ENCODE measurements at places on chromosomes 13 and 19.

- DNase-seq = no peak
Measured at GRCh38 chr13:42107421-42107820, 59.0 kb downstream of the DGKH start.

GRCh38 chr19:2355168-2356035 lies 4.7 kb upstream of the TMPRSS9 start:
- no peak for DNase-seq

GRCh38 chr19:38869160-38869835 lies 8.8 kb downstream of the RINL start:
- DNase-seq = no peak

GRCh38 chr19:8361921-8362793 lies 1.8 kb upstream of the ANGPTL4 start:
- DNase-seq = no peak

GRCh38 chr13:23654111-23655110 lies 84.2 kb downstream of the TNFRSF19 start:
- no peak for DNase-seq

DNA sequence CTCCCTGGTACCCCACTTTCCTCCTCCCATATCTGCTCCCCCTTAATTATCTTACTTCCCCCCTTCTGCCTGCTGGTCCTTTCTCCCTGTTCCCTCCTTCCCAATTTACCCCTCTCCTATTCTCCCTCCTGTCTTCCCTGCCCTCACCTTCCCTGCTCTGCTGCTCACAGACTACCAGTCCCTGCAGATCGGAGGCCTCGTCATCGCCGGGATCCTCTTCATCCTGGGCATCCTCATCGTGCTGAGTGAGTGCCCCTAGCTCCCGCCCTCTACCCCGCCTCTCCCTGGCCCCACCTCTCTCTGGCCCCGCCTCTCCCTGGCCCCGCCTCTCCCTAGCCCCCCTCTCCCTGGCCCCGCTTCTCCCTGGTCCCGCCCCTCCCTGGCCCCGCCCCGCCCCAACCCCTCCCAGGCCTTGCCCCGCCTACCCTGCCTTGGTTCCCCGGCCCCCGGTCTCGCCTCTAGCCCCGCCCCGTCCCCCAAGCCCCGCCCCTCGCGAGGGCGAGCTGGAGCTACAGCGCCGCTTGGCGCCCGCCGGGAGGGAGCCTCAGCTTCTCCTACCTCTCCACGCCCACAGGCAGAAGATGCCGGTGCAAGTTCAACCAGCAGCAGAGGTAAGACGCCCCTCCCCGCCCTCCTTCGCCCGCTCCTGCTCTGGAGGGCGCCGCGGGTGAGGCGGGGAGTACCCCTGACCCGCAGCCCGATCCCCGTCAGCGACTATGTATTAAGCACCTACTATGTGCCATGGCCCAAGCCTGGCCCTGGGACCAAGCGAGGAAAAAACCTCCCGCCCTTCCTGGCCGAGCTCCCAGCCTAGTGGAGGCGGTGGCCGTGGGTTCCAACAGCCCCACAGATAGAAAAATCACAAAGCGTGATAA lies 1.9 kb upstream of the FXYD7 start:
- peak; percentile 99 for DNase-seq

- no peak for DNase-seq
Measured at GRCh38 chr13:74904556-74904955, 577.4 kb downstream of the TBC1D4 start.

DNA sequence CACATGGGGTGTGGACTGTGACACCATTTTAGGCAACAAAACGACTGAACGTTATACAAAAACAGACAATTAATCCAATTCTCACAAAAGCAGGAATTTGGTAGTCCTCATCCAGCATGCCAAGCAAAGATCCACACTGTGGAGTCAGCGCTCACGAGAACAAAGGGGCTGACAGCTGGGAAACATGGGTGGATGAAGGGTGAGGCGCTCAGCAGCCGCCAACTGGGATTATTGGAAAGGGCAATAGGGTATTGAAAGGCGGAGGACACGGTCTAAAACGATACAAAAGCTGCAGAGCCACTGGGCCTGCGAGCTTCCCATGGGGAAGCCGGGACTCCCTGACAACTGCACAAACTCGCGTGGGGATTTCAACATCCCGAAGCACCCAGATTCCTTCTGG lies 4.7 kb upstream of the ZNF813 start:
- DNase-seq = no peak

DNA sequence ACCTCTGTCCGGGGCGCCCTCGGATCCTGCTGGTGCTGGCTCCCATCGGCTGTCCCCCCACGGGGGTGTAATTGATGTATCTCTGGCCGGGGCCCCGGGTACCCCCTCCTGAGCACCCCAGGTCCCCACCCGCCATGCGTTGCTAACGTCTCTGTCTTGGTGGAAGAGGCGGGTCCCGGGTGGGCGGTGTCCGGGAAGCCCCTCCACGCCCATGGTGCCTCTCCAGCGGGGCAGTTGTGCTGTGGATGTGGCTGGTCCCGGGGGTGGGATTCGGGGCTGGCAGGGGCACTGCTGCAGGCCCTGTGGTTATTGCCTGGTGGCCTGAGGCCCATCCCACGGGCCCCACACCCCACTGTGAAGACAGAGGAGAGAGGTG lies 4.9 kb downstream of the DIRAS1 start:
- no peak for DNase-seq

- DNase-seq = no peak
Measured at GRCh38 chr19:33509774-33510173, 11.8 kb downstream of the PEPD start.

DNA sequence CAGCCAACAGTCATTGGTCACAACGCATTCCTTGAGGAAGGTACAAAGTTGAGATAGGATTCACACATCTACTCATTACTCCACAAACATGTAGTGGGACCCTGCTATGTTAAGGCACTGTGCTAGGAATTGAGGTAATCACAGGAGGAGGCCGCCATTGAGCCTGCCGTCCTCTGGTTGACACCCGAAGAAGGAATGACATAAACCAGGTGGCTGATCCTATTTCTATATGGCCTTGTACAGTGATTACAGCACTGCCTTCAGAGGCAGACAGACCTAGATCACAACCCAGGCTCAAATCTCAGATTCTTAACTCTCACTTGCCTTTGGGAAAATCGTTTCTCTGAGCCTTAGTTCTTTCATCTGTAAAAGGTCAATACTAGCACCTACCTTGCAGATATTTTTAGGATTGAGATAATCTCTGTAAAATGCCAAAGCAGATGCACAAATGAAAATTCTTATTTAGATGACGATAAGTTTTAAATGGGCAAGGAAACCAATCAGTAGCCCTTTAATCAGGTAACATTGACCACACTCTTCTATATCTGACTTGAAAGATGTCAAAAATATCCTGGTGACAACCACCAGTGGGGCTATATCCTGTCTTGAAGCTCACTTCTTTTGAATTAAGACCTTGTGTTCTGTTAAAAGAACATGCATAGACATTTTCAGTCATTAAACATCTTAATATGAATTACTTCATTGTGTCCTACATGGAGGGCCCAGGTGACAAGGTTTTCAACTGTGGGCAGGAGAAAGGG lies 251.6 kb downstream of the KCTD12 start:
- DNase-seq = no peak

- DNase-seq = no peak
Measured at GRCh38 chr19:30878495-30878894, 470.7 kb downstream of the TSHZ3 start.

- DNase-seq = no peak
Measured at GRCh38 chr19:39133431-39134270, 8.1 kb downstream of the PAK4 start.

- peak; percentile 49 for DNase-seq
Measured at GRCh38 chr19:56367829-56368711, 25.3 kb downstream of the ZNF582 start.

GRCh38 chr19:30355586-30355985 lies 16.6 kb upstream of the ZNF536 start:
- DNase-seq = no peak

- no peak for DNase-seq
Measured at GRCh38 chr13:47337781-47338507, 441.1 kb upstream of the HTR2A start.

DNA sequence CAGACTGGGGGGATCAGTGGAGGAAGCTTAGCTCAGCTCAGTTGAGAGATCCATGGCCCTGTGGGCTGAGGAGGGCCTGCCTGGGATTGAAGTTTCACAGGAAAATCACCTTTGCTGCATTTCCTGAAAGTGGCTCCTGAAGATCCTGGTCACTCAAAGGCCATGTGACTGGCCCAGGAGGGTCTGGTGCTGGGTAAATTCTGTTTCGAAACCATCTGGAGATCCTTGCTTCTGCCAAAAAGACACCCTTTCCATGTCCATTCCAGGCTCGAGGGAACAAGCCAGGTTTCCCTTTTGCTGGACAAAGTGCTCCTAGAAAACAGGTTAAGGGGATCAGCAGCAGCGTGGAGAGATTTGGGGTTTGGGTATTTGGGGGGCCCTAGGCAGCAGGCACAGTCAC lies 293.3 kb downstream of the ZNF536 start:
- no peak for DNase-seq

DNA sequence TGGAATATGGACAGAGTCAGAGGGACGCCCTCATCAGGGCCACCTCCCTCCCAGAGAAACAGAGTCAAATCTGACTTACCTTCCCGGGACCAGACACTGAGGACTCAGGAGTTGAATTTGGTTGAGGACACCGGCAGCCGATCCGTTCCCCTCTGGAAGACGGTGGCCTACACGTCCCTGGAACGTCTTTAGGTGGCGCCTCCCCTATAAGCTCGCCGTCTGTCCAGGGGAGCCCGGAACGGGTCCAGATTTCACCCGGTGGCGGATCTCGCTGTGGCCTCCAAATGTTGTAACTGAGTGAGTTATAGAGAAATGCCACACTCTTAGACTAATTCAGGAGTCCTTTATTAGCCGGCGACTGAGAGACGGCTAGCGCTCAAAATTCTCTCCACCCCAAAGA lies 9.0 kb downstream of the TNFSF14 start:
- no peak for DNase-seq

GRCh38 chr13:44622261-44622660 lies 46.1 kb upstream of the TSC22D1 start:
- DNase-seq = no peak

DNA sequence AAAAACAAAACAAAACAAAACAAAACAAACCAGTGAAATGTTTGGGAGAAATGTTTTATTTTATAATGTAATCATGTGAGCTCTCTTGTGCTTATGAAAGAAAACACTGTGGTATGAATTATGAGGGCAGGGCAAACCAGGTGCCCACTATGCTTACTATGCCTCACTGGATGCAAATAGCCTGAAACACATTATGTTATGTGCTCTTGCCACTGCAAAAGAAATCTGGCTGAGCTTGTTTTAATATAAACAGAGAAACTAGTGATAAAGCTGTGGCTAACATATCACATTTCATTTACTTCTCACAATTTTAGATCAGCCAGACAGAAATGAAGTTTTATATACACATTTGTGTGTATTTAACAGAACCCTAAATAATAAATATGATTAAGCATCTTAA lies 8.7 kb upstream of the NBEA start:
- DNase-seq = no peak

DNA sequence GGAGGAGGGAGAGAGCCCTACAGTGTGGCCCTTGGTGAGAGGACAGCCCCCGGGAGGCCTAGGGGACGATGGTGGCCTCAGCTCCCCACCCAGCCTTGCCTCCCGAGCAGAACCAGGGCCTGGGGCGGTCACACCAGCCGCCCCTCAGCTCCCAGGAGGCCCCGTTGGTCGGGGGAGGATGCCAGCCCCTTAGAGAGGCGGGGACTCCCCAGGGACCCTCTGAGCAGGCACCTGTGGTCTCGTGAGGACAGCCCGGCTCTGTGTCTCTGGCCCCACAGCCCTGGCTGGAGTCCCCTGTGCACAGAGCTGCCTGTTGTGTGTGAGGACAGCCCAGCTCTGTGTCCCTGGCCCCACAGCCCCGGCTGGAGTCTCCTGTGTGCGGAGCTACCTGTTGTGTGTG lies 158.8 kb downstream of the KDM4B start:
- DNase-seq = no peak

DNA sequence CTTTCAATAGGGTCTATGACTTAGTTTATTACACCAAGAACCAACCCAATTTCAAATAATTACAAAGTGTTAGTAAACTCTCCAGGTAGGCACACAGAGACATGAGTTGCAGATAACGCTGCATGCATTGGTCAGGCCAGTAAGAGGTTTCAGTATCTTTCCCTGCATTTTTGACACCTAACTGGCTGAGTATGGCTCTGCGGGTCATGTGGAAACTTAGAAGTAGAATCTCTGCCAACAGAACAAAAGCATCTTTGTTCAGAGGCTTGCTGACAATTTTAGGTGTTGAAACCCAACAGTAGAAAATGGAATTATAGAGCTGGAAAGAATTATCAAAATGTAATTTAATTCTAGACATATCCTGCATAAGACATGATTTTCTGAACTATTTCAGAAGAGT lies 25.3 kb downstream of the HTR2A start:
- no peak for DNase-seq

GRCh38 chr19:18594824-18595373 lies 6.3 kb downstream of the REX1BD start:
- no peak for DNase-seq

GRCh38 chr13:114174529-114174961 lies 4.5 kb upstream of the CFAP97D2 start:
- DNase-seq = no peak

DNA sequence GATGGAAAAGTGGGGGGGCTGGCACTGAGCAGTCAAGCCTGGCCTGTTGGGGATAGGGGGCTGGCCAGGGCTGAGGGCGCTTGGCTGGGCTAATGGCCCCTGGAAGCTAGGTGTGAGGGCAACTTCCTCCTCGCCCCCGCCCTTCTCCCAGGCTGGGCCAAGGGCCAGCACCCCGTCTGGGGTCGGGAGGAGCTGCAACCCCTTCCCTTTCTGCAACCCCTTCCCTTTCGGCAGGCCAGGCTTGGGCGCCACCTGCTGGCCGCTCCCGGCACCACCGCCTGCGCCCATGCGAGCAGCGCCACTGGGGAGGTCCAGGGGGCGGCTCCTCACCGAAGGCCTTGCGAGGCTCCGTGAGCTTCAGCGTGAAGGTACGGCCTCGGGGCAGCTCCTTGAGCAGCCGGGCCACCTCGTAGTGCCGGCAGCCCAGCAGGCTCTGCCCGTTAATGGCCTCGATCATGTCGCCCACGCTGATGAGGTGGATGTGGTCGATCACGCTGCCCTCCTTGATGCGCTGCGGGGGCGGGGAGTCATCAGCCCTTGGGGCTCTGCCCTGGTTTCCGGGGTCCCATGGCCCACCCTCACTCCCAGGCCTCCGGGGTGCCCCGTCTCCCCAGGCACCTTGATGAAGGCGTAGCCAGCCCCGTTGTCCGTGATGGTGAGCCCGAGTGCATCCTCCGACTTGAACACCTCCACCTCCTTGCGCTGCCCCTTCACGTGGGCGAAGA lies 5.0 kb upstream of the PTGER1 start:
- no peak for DNase-seq

DNA sequence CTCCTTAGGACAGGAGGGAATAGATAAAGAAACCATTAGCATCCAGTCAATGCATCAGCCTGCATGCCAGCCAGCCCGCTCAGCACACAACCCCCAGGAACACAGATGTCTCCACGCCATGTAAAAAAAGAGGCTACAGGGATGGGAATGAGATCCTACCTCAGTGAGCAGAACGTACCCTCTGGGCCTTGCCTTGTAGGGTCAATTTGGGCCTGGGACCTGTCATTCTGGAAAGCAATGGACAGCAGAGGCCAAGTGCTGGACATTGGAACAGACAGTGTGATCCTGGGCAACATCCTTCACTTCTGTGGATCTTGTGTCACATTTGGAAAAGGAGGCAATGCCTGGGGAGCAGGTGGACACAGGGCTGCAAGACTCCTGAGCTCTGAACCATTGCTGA lies 26.0 kb downstream of the VSTM2B start:
- DNase-seq = no peak

GRCh38 chr13:53873558-53873957 lies 844.9 kb downstream of the OLFM4 start:
- DNase-seq = no peak
